ENCODE measurements at places on chromosomes 2 and 18.

GRCh38 chr2:112629823-112630222 is 15.9 kb upstream of the SLC20A1 start:
- DNase-seq = no peak

DNA sequence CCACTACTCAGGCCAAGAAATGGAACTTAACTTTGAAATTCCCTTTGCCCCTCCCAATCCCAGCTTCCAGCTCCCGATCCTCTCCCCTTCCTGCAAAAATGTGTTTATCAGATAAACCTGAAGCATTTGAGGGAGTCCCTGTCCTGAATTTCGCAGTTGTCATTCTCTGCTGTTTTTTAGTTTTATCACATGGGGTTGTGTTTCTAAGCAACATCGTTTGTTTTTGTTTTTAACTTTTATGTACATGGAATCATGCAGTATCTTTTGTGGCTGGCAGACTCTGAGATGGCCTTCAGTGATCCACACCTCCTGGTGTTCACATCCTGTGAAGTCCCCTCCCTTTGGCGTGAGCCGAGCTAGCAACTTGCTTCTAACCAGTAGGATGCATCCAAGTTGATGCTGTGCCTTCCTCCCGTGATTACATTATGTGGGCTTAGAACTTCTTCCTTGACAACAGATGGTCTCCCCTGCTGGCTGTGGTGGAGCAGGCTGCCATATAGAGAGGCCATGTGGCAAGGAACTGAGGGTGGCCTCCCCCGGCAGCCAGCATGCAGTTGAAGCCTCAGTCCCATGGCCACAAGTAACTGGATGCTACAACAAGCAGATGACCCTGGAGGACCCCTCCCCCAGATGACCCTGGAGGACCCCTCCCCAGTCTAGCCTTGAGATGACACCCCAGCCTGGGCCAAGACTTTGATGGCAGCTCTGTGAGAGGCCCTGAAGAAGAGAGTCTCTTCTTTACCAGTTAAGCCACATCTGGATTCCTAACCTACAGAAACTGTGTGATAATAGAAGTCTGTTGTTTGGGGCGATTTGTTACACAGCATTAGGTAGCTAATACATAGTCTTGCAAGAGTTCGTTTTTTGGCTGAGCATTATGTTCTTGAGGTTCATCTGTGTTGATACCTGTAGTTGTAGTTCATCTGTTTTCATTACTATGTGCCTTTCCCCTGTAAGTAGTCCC is 27.7 kb downstream of the SH3BP4 start:
- DNase-seq = no peak

GRCh38 chr2:54546518-54546917 is 90.4 kb downstream of the SPTBN1 start:
- no peak for DNase-seq

DNA sequence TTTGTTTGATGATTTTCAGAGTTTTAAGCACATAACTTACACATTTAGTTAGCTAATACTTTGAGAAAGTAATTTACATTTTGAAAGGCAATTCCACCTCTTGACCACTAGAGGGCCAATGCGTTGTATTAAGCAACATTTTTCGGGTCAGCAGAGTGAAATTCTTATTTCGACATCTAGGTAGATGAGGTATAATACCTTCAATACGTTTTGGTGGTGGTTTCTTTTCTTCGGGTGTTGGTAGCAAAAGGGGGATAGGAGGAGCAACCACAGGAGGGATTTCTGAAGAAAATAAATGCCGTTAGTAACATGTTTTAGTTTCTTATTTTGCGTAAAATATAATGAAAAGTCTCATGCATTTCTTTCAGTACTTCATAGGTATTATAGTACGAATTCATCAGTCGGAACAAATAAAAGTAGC is 106.3 kb downstream of the TTN start:
- DNase-seq = no peak

DNA sequence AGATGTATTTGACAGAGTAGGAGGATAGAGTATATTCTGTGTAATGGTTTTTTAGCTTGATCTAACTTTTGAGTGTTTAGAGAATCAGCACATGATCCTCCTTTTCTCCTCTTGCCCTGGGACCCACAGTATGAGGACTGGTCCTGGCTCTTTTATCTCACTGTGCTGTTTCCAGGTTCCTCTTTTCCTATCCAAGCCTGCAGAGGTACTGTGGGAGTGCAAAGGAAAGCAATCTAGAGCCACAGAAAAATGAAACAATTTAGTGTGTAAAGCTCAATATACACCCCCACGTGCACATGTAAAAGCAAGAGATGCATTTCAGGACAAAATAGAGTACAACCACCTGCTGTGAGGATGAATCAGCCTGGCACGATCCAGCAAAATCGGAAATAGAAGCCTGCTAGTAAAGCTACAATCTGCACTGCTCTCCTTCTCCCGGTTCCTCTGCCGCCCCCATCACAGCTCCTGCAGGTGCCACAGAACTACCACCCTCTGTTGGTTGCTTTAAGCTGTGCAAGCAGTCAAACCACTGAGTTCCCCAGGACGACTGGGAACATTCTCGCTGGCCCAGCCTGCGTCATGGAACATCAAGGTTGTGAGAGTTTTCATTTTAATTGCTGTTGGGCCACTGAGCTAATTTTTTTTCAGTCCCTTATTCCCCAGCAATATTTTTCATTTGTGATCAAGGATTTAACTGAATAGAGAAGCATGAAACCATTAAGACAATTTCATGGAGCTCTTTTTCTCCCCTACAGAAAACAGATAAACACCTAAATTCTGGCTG is 47.8 kb upstream of the MAPRE3 start:
- DNase-seq = peak; percentile 31

DNA sequence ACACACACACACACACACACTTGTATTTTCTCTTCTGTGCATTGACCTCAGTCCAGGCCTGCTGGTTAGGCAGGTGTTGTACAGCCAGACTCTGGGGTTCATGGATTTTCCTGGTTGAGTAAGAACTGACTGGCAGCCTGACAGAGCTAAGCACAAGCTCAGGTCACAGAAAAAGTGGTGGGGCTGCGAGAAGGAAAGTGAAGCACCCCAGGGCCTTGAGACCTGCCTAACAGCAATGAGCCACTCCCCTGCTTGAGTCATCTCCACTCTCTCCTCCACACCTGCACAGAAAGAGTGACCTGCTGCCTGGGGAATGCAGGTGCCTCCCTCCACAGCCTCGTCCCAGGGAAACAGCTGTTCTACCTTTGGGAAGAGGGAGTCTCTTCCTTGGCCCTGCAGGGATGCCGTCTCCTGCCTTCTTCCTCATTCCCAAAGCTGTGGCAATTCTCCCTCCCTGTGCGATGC is 91.4 kb upstream of the LGALSL start:
- no peak for DNase-seq

- no peak for DNase-seq
Observed at GRCh38 chr2:172600557-172601008, 44.7 kb downstream of the PDK1 start.

DNA sequence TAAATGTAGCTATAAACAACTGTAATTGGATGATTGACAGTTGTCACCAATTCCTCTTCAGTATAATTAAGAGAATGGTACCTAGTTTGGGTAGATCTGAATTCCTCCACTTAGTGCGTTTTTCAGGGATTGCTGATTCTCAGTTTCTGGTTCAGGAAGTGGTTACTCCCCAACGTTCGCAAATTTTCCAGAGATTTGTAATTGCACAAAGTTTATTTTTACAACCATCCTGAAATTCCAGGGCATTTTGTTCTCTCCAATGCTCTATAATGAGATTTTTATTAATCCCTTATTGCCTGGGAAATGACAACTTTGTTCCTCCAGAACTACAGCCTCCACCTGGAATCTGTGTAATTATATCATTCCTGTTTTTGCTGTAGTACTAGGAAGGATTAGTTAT is 710.6 kb upstream of the ZEB2 start:
- DNase-seq = no peak

GRCh38 chr2:72803151-72803550 is 22.7 kb downstream of the EXOC6B start:
- DNase-seq = no peak

GRCh38 chr2:221999717-222000116 is 299.1 kb downstream of the PAX3 start:
- DNase-seq = no peak

DNA sequence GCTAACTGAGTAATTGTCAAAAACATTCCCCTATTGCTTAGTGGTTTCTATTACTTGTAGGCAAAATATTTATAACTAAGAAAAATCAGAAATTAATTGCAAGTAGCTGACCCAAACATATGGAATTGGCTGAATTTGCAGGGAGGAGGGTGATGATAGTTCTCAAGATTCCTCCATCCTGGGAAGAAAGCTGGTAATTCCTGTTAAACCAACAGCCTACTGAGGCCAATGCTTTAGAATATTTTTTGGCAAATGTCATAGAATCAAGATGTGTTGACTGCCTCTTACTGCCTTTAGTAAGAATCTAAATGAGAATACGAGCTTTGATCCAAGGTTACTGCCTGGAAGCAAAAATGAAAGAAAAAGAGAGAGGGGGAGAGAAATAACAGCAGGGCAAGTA is 120.0 kb downstream of the COL6A3 start:
- no peak for DNase-seq

DNA sequence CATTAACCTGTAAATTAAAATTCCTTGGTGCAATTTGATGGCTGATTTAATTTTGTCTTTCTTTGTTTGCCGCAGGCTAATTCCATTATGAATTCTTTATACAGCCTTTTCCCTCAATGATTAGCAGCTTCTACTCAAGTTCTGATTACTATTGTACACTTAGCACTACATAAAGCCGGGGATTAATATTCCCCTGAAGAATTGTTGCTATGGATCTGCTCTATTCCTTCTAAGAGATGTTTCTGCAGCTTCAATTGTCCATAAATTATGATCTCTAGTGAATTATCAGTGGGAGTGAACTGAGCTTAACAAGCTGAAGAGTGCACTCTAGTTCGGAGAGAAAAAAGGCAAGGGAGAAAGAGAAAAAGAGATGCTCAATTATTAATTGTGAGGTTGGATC is 433.7 kb upstream of the SPRED2 start:
- no peak for DNase-seq

- no peak for DNase-seq
Observed at GRCh38 chr18:484749-485464, 15.6 kb downstream of the COLEC12 start.

DNA sequence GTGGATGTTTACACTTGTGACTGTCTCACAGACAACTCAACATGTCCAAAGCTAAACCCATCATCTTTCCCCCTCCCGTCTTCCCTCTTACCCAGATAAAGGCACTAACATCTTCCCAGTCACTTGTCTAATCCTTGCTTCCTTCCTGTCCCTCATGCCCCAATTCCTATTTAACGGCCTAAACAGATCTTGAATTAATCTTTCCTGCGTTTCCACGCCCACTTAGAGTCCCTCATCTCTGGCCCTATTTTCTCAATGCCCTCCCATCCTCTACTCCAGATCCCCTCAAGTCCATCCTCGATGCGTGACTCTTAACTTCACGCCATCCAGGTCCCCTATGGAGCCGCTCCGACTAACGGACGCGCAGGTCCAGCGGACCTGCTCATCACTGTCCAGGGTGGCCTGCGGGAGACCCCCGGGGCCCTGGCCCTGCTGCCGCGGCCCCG is 682 bp upstream of the SCLY start:
- no peak for DNase-seq

- DNase-seq = no peak
Observed at GRCh38 chr2:71702971-71703898, 249.9 kb downstream of the DYSF start.

DNA sequence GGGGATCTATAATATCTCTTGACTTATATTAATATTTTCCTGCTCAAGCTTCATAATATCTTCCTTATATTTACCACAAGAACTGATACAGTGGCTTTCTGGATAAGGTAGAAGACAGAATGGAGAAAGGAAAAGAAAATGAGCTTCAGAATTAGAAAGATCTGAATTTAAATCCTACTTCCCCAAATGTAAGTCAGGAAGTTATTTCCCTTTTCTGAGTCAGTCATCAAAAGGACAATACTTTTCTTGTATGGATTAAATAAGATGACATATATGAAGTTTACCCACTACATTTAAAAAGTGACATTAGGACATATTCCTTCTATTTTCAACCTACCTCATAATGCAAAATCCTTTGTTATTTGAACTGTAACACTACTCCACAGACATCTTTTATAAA is 19.0 kb downstream of the KRCC1 start:
- DNase-seq = no peak

DNA sequence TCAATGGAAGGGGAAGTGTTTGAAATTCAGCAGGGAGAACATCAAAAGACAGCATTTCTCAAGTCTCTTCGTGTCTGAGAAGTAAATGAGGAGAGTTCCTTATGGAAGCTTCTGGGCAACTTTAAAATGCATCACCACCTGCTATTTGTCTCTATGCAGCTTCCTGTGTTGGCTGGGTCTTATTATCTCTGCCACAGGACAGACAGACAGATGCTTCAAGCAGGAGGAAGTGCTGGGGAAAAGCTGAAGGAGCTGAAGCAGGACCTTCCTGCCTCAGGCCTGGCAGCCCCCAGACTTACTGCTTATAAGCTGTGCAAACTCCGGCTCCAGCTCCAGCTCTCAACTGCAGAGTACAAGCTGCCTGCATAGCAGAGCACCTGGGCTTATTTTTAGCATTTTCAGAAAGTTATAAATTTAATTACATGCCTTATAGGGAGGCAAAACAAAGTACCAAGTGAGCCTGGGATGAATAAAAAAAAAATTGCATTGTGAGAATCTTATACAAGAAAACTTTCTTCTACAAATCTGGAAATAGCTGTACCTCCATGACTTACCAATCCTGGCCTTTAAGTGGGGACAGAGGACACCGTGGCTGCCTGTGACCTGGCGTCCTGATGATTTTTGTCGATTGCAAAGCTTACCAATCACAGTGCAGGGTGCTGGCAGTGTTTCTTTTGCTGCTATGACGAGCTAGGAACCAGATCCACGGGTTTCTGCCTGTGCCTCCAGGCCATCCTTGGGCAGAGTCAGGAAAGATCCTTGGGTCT is 206.3 kb downstream of the SEPTIN10 start:
- no peak for DNase-seq

DNA sequence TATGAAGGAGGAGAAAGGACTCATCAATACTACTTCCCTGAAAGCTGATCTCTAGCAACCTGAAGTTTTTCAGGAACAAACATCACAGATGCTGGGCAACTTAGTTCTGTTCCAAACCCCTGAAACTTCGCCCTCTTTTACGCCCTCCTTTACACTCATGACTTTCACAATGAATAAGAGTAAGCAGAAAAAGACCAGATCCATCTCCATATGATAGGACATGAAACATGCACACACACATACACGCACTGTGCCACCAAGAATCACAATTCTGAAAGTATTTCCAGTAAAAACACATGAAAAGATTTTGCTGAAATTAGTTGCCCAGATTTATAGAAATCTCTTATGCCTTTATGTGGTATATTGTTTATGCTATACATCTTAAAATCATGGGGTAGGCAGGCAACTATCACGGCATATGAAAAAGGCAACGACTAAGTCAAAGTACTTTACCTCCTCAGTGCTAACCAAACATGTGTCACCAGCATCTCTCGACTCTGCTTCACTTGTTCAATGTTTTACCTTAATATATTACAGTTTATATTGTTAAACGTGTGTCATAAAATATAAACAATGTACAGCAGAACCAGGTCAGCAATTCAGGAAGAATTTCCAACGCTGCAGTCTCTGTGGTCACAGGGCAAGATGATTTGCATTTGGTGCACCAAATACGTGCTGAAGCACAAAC is 47.8 kb downstream of the NHEJ1 start:
- DNase-seq = no peak

- no peak for DNase-seq
Observed at GRCh38 chr18:76578571-76579300, 83.7 kb upstream of the ZNF516 start.
